ENCODE measurements at places on chromosomes 12 and 14.
A peak's percentile ranks its signal among the peaks of the same experiment; 100 is the strongest.

GRCh38 chr14:49923442-49923841 is 30.6 kb downstream of the ARF6 start:
- no peak for DNase-seq

- peak; percentile 11 for DNase-seq
Observed at GRCh38 chr14:40252817-40253447, 820.7 kb upstream of the FBXO33 start.

GRCh38 chr14:96461950-96462798 is 40.0 kb upstream of the PAPOLA start:
- DNase-seq: no peak

- DNase-seq: peak; percentile 71
Observed at GRCh38 chr12:6697584-6698351, 2.8 kb downstream of the PIANP start.

DNA sequence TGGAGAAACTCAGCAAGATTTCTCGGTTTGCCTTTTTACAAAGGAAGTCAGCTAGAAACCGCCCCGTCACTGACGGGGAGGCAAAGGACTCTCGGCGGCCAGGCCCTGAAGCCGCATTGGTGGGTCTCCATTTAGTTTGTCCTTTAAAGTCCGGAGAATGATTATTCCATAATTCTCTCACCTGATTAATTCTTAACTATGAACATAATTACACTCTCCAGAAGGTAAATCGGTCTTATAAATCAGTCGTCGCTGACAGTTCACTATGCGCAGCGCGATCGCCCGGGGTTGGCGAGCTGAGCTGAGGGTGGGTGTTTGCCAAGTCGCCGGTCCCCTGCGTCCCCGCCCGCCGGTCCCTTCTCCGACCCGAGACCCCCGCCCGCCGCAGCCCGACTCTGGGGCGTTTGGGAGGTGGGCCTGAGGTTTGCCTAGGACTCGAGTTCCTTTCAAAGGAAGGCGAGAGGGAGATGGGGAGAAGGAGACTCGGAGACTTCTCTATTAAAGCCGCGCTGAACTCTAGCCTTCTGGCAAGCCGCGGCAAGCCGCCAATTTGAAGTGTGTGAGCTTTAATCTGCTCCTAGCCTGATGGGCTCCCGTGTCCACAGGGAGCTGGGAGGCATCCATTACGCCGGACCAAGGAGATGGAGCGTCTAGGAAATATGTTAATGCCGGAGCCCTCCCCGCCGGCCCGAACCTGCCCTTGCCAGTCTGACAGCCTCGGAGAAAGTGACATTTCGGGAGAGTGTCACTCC is 392.9 kb downstream of the NOVA1 start:
- DNase-seq: peak; percentile 74

GRCh38 chr14:85527006-85527405 is 2.9 kb upstream of the FLRT2 start:
- no peak for DNase-seq

- DNase-seq: no peak
Observed at GRCh38 chr12:4322726-4323125, 1.7 kb downstream of the TIGAR start.

DNA sequence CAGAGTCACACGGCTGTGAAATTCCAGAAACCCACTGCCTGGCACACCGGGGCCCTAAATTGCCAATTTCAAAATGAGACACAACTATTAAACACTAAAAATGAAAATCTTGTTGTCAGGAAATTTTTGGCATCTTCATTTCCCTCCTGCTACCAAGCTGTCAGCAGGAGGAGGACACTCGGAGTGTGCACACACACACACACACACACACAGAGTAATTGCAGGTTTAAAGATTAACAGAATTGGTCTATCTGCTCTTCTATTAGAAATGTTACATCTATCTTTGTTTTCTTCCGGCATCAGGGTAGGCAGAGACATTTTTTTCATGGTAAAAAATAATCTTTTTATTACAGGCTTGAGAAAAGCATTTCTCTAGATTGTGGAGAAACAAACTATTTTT is 314.2 kb downstream of the EGLN3 start:
- DNase-seq: no peak

GRCh38 chr14:103404032-103404918 is 19.1 kb downstream of the MARK3 start:
- no peak for DNase-seq

DNA sequence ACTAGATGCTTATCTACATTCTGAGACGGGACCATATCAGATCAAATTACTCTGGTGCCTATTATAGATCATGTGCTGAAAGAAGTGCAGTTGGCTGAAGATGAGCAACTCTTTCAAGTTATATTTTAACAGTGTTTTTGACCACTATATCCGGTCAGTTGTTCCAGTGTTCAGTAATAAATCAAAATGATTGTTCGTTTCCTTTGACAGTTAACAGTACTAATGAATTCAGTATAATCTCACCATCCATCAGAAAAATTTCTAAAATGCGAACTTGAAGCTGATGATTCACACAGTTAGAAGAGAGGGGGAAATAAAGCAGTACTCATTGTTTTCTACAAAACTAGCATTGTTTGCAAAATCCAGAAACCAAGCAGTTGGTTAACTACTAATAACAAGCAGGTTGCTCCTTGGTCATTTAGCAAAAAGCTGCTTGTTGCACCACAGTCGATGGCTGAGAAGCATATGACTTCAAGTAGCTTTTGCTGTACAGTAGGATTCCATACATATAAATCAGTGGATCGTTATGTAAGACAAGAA is 2.3 kb downstream of the RPS6KA5 start:
- no peak for DNase-seq

DNA sequence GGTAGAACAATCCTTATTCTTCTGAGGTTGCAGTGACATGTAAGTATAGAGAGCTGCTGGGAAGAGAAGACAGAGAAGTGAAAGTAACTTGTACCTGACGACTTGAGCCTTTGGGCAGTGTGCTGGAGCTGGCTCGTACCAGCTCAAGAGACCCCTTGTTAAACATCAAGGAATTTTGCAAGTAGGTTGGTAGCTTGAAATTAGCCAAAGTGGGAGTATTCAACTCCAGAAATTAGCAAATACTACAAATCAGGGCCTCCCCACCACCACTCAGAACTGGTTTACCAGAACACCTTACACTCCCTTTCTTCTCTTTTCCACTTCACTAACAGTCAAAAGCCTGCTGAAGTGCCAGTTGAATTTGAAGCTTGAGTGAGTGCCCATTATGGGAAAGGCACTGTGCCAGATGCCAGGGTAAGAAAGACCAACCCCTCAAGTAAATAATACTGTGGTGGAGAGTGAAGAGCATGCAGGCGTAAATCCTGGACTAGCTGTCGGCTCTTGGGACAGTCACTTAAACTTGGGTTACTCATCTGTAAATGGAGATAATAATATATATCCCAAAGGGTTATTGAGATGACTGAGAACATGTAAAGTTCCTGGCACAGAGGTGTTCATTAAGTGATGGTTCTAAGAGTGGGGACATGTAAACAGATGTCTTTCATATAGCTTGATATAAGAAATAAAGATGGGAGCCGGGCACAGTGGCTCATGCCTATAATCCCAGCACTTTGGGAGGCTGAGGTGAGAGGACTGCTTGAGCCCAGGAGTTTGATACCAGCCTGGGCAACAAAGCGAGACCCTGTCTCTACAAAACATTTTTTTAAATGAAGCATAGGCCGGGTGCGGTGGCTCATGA is 27.0 kb upstream of the EID3 start:
- DNase-seq: no peak

DNA sequence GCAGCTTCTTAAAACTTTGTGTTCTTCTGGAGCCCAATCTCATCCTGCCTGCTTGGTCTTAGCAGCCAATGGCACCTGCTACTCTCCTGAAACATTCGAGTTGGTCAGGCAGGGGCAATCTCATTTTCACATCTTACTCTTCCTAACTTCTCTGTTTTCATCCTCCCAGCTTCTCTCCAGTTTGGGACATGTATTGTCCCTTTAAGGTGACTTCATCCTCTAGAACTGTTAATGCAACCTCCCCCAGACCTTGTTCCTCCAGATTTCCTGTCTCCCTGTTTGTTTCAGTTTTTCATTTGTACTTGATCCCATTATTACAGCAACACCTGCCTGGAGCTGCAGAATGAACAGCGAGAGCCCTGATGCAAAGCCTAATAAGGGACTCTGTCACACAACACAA is 31.3 kb downstream of the SERPINA11 start:
- no peak for DNase-seq
